Activated CD4-positive, alpha-beta T cell treated with anti-CD3 and anti-CD28 coated beads, Interleukin-2, Interleukin-6, amounts not matched to agents 100 ng/mL and 50 ng/mL, durations not matched to agents 16 hours and 8 hours (primary cell): ENCODE measurements at places on chromosomes 1 and 21.

DNA sequence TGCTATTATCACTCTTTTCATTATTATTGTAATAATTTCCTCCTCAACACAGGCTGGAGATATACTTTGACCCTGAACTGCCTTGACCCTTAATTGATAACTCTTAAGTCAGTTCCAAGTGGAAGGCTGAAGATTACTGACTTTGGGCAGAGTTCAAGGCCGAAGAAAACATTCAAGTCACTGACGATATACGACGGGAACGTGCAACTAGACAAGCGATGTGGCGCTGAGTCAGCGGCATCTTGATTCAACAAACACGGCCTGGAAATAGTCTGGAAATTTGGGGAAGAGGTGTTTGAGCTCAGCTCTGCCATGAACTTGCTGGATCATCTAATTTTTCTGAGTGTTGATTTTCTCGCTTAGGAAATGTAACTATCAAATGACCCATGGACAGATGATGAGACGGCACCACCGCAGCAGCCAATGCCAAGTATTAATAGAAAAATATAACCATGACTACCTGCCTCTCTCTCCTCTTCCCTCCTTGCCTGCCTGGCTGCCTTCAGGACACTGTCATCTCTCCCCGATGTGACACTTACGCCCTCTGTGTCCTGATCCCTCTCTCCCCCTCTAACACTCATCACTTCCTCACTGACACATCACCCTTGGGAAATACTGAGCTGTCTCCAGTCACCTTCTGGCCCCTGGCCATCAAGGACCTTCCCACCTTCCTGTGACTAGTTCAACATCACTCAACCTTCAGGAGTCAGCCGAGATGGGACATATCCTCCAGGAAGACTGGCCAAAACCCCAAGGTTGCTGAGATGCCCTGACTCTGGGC is 49.4 kb downstream of the TMCO4 start:
- no peak for DNase-seq

GRCh38 chr1:97743129-97743528 is 177.7 kb downstream of the DPYD start:
- no peak for DNase-seq

DNA sequence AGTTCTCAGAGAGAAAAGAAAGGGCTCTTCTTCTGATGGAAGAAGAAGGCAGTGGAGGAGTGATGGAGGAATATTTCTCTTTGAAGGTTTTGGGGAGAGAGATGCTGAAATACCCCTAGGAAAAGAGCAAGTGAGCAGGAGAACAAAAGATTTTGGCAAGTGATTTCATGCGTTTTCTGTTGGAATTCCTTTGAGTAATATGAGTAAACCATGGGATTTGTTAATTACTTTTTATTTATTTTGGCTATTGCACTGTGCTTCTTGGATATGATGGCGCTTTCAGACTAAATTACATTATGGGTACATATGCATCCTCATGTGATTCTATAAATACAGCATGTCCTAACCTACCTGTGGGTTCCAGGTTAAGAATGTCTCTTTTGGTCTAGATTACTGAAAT is 210.1 kb upstream of the PTGFR start:
- DNase-seq: no peak

DNA sequence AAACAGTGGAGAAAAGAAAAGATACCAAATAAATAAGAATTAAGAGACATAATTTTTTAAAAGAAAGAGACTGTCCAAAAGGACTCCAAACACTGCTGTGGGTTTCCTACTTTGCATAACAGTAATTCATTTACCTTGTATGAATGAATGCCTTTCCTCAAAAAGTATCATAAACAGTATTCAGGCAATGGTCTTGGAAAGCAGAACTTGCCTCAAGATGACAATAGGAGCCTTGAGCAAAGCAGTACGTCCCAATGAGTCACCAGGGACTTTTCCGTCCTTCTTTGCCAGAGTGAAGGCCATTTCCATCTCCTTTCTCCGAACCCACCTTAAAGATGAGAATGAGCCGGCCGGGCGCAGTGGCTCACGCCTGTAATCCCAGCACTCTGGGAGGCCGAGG is 186.4 kb downstream of the ZBTB18 start:
- DNase-seq: no peak

GRCh38 chr1:185786524-185786923 is 52.3 kb downstream of the HMCN1 start:
- DNase-seq: no peak

DNA sequence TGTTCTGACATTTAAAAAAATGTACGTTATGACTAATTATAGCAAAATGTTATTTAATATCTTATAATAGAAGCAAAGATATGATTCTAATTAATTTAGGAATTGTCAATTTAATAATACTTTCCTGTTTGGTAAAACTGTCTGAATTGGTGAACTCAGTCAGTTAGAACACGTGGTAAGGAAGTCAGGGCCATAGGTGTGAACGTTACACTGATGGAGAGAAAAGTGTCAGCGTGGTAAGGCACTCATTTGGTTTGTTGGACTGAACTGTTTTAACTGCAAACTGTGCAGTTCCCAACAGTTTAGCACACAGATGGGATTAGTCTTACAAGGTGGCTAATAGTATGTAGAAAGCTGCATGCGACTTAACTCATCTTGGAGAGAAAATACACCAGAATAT is 102.9 kb downstream of the EPB41 start:
- DNase-seq: no peak

GRCh38 chr1:153375511-153375910 is at the start of gene S100A12:
Gene S100A12 (minus strand): TSS chr1:153375621. CDS start chr1:153374592, 1,029 bp downstream.
- DNase-seq: no peak

DNA sequence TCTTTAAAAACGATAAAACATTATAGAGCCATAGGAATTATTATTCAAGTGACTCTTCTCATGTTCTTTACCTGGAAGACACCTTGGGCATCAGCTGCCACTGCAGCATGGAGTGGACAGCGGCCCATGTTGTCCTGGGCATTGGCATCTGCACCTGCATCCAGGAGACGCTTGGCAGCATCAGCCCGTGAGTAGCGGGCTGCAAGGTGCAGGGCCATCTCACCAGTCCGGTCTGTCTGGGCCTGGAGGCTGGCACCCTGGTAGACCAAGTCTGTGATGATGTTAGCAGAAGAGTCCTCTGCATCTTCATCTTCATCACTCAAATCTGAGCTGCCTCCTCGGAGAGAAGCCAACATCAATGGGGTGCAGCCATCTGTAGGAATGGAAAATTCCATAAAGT is 22.9 kb upstream of the ADAM30 start:
- no peak for DNase-seq

GRCh38 chr1:20402585-20403422 is 83.2 kb downstream of the CAMK2N1 start:
- no peak for DNase-seq
